ENCODE measurements at places on chromosomes 6 and 20. TPM values are rescaled to one million over a fixed set of nuclear protein-coding genes. Genes with fewer than 3 reads are reported as not detected.

- no peak for DNase-seq
- H3K27ac ChIP-seq, result no peak overlapping the region
- H3K4me3 ChIP-seq, result no peak overlapping the region
- no peaks in the 10 kb centered on the region for H3K36me3 ChIP-seq
Observed at GRCh38 chr6:149209871-149210775, 107.4 kb upstream of the TAB2 start.

DNA sequence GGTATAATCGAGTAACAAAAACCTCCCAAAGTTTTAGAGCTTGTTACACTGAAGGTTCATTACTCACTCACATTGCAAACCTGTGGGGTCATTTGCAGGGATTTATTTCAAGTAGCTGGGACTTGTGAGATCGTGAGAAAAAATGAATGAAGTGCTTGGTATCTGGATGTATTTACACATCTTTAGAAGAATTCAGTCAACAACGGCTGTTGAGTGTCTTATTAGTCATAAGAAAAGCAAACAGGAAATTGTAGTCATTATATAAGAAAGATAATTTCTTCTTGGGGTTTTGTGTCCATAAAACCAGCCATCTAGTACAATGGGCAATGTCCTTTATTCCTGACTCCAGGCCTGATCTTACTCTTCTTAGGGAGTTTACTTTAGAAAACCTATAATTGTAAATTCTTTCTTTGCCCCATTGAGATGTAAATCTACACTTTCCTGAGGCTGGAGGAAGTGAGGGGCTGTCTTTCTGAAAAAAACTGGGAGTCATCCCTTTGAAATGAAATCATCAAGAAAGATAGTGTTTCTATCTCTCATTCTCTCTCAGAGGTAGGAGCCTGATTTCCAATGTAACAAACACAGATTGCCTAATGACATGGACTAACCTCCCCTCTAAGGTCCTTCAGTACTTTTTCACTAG is 202.5 kb upstream of the ASCC3 start:
- no peak for DNase-seq
- H3K36me3 ChIP-seq, result no peaks in the 10 kb centered on the region
- H3K4me1 ChIP-seq, result no peaks in the 10 kb centered on the region

DNA sequence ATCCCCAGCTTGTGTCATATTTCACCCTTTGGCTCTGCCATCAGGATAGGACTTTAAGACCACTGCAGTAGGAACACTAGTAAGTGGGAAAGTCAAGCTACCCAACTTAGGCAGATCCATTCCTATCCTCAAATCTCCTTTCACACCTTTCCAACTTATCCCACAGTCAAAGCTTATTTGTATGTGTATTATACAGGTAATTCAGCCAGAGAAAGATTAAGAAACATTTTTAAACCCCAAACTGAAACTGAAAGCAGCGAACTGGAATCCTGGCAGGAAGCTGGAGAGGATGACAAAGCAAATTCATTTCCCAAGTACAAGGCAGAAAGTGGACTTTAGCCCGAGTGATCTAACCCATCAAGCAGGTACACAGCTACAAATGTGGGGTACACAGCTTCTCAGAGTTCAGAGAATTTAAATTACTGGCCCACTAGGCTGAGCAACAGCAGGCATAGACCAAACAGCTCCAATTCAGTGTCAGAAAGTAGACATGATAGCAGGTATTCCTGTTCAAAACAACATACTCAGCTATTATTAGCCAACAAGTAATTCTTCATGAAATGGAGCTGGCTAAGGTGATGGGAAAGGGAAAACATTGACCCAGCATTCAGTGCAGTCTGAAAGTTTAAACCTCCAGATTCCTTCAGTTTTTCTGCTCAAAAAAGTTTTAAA is 39.1 kb downstream of the ILRUN start:
- peak overlapping the region; percentile 18 for H3K4me3 ChIP-seq
- H3K36me3 ChIP-seq, result peaks cover 9% of the 10 kb centered on the region
- peaks cover 22% of the 10 kb centered on the region for H3K4me1 ChIP-seq
- H3K27me3 ChIP-seq, result no peaks in the 10 kb centered on the region

GHRH gene
- total RNA-seq, result not detected

DNA sequence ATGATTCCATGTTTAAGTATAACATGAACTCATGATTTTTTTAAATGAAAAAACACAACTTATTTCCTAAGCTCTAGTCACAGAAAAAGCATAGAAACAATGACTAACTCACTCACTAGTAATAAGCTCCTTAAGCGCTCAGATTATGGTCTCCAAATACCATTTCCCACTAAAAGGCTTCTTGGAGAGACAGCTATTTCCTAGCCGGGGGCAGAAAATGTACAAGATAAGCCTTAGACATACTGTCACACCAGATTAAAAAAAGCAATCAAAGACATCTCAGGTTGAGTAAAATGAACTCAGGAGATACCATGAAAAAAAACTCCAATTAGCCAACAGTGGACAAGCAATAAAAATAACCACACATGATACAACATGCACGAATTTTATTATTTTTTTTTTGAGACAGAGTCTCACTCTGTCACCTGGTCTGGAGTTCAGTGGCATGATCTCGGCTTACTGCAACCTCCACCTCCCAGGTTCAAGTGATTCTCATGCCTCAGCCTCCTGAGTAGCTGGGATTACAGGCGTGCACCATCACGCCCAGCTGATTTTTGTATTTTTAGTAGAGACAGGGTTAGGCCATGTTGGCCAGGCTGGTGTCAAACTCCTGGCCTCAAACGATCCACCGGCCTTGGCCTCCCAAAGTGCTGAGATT is 14.9 kb downstream of the SRPK1 start:
- no peak overlapping the region for H3K4me3 ChIP-seq
- no peak overlapping the region for H3K27ac ChIP-seq

DNA sequence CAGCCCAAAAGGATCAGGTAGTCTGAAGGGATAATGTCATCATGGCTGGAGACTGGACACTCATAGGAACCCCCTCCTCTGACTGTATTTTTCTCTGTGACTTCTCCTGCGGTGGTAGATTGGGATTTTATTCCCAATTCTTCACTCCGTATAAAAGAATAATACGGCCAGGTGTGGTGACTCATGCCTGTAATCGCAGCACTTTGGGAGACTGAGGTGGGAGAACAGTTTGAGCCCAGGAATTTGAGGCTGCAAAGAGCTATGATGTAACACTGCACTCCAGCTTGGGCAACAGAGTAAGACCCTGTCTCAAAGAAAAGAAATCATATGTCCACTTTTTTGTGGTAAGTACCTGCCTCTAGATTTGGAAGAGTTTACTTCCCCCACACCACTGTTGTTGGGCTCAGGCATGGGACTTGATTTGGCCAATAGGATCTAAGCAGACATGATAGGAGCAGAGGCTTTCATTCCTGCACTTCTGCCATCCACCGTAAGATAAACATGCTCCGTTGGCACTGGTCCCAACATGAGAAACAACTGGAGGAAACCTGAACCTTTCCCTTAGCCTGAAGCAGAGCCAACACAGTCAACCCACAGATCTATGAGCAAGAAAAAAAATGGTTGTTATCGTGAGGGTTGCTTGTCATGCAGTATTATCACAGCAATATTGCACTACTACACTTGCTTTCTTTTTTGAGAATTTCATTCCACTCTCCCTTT is 82.0 kb downstream of the JPH2 start:
- H3K27ac ChIP-seq, result no peak overlapping the region
- no peak for DNase-seq
- H3K4me3 ChIP-seq, result no peak overlapping the region
- H3K27me3 ChIP-seq, result no peaks in the 10 kb centered on the region

DNA sequence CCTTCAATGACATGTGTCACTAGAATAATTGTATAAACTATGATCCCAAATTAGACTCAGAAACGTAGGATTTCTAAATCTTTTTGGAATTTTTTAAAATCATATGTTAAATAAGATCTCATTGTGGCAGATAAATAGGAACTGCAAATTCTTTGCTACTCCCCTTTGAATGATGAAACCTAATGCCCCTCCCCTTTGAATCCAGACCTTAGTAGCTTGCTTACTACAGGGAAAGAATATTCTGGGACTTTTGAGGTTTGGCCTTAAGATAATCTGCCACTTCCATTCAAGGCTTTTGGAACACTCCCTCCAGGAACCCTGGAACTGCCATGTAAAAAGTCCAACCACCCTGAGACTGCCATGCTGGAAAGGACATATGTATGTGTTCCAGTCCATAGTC is 7.1 kb downstream of the TDP2 start:
- H3K4me1 ChIP-seq, result peaks cover 30% of the 10 kb centered on the region
- H3K27ac ChIP-seq, result peak overlapping the region; percentile 60
- no peak overlapping the region for H3K4me3 ChIP-seq
- no peaks in the 10 kb centered on the region for H3K36me3 ChIP-seq
- DNase-seq, result no peak

Data from left lung (tissue), 14 donors.